CD4-positive, alpha-beta T cell (primary cell): ENCODE measurements at places on chromosomes 3 and 15. TPM values are rescaled to one million over a fixed set of nuclear protein-coding genes. Genes with fewer than 3 reads are reported as not detected.

DNA sequence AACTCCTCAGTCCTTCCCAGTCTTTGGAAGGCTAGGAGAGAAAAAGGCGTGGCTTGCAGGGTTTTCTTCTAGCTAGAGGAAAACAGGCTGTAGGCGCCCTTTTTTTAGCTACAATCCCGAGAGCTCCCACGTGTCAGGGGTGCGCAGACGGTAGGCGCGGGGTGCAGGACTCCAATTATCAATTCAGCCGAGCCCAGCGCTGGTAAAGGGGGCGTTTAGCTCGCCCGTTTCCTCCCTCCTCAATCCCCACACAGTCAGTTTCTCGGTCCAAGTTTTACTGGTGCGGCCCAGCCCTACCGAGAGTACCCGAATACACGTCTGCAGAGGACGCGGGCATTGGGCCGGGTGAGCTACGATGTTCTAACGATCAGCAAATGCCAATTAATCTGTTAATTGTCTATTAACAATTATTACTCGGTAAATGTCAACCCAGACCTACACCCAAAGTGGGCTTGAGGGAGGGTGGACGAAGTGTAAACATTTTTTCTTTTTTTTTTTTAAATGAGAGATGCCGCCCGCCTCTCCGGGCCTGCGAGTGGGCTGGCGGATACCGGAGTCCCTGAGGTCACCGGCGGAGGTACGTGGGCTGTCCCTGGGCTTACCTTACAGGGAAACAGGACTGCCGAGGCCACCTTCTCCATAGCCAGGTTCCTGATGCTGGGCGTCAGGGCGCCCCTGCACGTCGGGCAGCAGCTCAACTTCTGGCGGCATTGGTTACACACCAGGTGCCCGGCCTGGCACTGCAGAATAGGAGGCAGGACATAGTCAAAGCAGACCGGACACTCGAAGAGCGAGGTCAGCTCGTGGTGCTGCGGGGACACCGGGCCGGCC is 923 bp downstream of the SIAH2 start:
- peak; percentile 7 for DNase-seq

DNA sequence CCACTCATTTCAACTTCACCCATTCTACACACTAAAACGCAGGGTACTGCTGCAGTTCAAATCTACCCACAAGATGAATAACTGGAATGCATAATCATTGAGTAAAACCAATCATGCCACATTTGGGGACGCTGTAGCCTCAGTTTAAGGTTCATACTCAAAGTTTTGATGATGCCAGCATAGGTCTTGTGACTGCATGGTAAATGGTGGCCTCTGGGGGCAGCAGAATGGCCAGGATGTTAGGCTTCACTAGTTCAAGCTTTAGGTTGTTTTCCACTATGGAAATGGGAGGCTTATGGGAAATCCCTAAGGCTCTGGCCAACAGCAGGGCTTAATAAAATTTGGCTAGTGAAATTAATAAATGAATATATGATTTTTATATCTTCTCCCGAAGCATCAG is 104.3 kb upstream of the TSC22D2 start:
- no peak for DNase-seq

DNA sequence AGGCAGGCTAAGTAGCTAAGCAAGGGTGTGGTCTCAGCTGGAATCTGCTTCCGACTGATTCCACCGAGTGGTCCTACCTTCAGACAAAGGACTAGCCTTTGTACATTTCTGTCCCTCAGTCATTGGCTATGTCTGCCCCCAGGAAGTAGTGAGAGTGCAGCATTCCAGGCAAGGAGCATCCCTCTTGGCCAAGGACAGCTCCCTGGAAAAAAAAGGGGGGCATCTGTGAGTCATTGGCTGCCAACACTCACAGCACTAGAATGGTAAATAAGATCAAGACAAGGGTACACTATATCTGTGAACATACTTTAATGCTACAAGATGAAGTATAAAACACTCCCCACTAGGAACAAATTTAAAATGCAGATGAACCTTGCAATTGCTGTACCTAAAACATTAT is 66.8 kb downstream of the STAC start:
- DNase-seq: no peak

PPP1R14D gene
- total RNA-seq: not detected

TLNRD1 gene
- 10.5 TPM for total RNA-seq

MAGEF1 gene
- 5.8 TPM for total RNA-seq

DPH3 gene
- total RNA-seq: 12.8 TPM

VWA5B2 gene
- total RNA-seq: not detected

DCP1A gene
- total RNA-seq: 60.1 TPM
